Right cardiac atrium (tissue), 5 donors: ENCODE measurements at places on chromosomes 11 and 22. TPM values are rescaled to one million over a fixed set of nuclear protein-coding genes. Genes with fewer than 3 reads are reported as not detected.

The CRYBB3 gene
- total RNA-seq, result not detected

The BSX gene
- not detected for total RNA-seq

The APOL4 gene
- total RNA-seq, result 7.4 TPM

The C11orf91 gene
- not detected for total RNA-seq

The IFITM10 gene
- total RNA-seq, result 1.0 TPM

The OR52E8 gene
- total RNA-seq, result not detected

The FAM111B gene
- total RNA-seq, result not detected

The SLC1A2 gene
- 1.3 TPM for total RNA-seq

The MACROD1 gene
- total RNA-seq, result 44.9 TPM

The CCDC89 gene
- total RNA-seq, result 1.0 TPM

The C11orf42 gene
- total RNA-seq, result not detected

The PIWIL4 gene
- total RNA-seq, result 2.0 TPM

The NXPE2 gene
- 0.40 TPM for total RNA-seq

The IRF7 gene
- total RNA-seq, result 9.4 TPM

The CST6 gene
- total RNA-seq, result 3.6 TPM

DNA sequence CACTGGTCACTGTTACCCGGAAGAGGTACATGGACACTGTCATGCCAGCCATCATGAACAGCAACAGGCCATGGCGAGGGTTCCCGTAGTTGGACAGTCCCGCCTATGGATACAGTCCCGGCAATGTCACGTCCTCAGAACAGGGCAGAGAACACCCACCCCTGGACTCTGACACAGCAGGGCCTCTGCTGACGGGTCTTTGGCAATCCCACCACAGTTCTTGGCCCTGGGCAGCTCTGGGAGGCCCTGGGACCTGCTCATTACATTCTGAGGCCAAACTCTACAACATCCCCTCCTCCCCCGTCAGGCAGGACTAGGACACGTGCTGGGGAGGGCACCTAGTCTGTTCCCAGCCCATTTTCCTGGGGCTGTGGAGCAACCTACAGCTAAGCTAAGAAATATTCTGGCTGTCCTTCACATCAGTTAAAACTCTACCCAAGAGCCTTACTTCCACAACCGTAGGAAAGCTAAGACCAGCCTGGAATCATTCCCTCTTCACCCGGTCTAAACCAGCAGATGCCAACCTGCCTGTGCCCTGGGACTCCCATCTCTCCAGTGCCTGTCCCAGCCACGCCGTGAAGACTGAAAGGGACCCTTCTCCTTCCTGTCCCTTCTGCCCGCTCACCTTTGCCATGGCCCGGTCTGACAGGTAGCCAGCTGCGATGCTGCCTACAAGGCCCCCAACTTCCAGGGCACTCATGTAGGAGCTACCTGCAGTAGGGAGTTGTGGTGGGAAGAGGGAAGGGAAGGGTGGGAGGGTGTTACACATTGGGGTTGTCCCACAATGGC is 4.5 kb downstream of the SLC37A4 start:
- DNase-seq, result no peak

- DNase-seq, result no peak
These were observed 38.9 kb downstream of the CTTN start for GRCh38 chr11:70437111-70437784.

GRCh38 chr11:68090706-68091105 is 30.5 kb downstream of the CHKA start:
- DNase-seq, result no peak

- no peak for DNase-seq
These were observed 113.0 kb upstream of the CLMP start for GRCh38 chr11:123308077-123308476.

- DNase-seq, result no peak
These were observed 222.9 kb downstream of the NAV2 start for GRCh38 chr11:19935507-19935906.

DNA sequence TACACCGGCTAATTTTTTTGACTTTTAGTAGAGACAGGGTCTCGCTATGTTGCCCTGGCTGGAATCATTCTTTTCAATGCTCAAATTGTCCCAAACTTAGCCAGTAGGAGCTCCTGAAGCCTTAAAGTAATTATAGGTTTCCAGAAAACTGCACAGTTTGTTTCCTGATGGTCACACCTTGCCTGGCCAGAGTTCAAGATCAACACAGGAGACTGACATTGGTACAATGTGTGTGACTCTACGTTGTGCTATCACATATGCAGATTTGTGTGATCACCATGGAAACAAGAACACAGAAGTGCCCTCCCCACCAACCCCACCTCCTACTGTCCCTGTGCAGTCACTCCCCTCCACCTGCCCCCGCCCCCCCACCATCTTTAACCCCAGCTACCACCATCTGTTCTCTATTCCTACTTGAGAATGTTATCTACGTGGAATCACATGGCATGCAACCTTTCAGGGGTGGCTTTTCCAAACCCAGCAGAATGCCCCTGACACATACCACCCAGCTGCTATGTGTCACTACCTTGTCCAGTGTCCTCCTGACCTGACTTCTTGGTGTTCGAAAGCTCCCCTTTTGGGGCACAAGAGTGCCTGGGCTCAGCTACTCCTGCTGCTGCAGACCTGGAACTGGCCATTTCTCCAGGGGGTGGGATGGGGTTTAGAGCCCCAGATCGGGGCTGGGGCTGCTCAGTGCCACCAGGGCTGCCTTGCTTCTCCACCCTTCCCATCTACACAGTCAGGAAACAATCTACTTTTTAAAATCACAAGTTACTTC is 6.1 kb upstream of the NAP1L4 start:
- DNase-seq, result no peak

GRCh38 chr11:123690485-123690884 is 36.1 kb upstream of the SCN3B start:
- DNase-seq, result no peak

DNA sequence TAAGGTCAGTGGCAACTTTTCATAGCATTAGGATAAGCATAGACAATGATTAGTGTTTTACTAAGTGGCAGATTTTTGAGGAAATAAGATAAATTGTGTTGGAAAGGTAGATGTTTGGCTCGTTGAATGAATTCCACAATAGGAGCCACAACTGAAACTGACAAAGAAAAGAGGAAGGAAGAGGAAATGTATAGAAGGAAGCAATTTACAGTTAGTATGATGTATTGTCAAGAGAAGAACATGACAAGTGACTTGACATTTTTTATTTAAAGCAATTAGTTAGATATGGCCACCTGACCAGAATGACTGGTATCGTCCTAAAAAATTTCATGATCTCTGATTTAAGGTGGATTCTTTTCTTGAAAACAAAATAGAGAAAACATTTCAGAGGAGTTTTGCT is 3.1 kb upstream of the RAG2 start:
- DNase-seq, result no peak

DNA sequence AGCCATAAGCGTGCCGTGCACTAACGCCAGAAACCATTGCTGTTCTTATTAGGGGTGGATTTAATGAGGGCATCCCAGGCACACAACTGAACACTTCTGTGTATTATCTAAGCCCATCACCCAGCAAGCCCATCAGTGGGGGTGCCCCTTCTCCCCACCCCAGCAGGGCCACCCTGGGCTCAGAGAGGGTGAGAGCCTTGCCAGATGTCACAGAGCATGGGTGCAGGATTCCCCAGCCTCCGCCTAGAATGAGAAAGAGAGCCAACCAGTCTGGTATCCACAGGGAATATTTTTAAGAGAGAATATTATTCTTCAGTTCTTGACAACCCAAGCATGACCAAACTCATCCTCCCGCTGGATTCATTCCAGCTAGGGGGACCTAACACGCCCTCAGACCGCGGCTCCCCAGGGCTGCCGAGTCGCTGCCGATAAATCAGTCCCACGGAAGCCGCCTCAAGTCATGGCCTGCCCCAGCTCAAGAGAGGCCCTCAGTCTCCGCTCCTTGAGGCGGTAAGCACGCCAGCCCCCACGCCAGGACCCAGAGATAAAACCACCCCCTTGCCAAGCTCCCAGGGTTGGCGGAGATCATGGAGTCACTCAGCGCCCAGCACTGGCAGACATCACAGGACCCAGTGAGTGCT is 47.2 kb downstream of the MN1 start:
- DNase-seq, result peak; percentile 79

GRCh38 chr11:92246630-92247029 is 22.0 kb downstream of the FAT3 start:
- DNase-seq, result no peak

DNA sequence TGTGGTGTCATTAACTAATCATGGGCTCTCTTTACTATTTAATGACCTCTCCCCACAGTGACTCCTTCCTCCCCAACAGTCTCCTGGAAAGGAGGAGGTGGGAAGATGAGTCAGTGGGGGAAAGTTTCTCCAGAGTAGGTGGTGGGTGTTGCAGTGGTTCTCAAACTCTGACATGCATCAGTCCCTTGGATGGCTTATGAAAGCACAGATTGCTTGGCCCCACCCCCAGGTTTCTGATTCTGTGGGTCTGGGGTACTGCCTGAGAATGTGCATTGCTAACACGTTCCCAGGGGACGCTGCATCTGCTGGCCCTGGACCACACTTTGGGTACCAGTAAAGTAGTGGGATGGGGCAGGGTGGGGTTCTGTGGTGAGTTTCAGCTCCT is 9.8 kb downstream of the CD82 start:
- DNase-seq, result no peak

- DNase-seq, result no peak
These were observed 11.5 kb downstream of the ADAMTS8 start for GRCh38 chr11:130416906-130417305.

GRCh38 chr11:106785913-106786650 is 232.2 kb downstream of the GUCY1A2 start:
- DNase-seq, result no peak

GRCh38 chr11:2149864-2150847 is 10.9 kb downstream of the INS start:
- DNase-seq, result peak; percentile 26

DNA sequence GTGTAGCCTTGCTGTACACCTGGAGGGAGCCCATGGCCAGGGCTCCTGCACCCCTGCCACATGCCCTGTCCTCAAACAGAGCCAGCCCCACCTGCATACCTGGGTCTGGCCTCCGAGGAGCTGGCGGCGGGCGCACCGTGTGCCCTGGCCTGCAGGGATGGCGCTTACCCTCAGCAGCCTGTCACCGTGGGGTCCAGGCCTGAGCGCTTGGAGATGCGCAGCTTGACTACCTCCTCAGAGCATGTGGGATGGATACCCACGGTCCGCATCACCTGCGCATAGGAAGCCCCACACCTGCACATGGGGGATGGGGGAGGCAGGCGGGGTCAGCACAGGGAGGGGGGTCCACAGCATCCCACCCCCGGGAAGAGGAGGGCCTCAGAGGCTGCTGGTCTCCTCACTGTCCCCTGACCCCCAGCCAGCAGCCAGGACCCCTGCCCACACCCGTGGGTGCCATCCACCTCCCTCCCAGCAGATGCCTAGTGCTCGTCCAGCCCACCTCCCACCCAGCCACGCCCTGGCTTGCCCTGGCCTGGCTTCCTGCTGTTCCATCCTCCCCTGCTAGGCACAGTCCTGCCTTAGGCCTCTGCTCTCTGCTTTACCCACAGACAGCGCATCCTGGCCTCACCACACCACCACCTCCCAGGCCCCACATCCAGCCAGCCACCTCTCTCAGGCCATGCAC is 22.4 kb upstream of the GNB1L start:
- peak; percentile 10 for DNase-seq

GRCh38 chr11:24932110-24933000 is 435.5 kb downstream of the LUZP2 start:
- DNase-seq, result no peak

DNA sequence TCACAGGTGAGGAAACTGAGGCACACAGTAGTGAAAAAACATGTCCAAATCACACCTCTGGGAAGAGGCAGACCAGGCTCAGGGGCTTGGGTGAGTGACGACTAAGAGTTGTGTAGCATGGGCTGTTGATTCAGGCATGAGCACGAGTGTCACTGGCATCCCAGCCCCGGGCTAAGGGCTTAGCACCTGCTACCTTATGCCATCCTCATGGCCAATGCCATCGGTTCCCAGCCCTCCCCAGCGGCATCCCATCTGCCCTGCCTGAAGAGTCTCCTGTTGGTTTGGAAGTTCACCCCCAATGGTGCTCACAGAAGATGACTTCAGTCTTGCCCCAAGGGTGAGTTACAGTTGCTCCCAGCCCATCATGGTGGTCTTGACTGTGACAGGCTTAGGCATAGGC is 22.4 kb downstream of the MB start:
- no peak for DNase-seq

- peak; percentile 75 for DNase-seq
These were observed 32.4 kb downstream of the EIF3F start for GRCh38 chr11:8019314-8020243.

GRCh38 chr11:112996994-112997393 is 35.8 kb downstream of the NCAM1 start:
- DNase-seq, result no peak
